Stimulated activated CD4-positive, alpha-beta T cell treated with anti-CD3 and anti-CD28 coated beads, Interleukin-15, amount 100 ng/mL, for 1 hour (primary cell): ENCODE measurements at places on chromosomes 5 and 9.
A peak's percentile ranks its signal among the peaks of the same experiment; 100 is the strongest.

GRCh38 chr9:91036826-91037510 is 235.3 kb downstream of the SYK start:
- DNase-seq, result peak; percentile 33

GRCh38 chr9:87713278-87713987 is 12.5 kb upstream of the CTSL start:
- DNase-seq, result no peak

DNA sequence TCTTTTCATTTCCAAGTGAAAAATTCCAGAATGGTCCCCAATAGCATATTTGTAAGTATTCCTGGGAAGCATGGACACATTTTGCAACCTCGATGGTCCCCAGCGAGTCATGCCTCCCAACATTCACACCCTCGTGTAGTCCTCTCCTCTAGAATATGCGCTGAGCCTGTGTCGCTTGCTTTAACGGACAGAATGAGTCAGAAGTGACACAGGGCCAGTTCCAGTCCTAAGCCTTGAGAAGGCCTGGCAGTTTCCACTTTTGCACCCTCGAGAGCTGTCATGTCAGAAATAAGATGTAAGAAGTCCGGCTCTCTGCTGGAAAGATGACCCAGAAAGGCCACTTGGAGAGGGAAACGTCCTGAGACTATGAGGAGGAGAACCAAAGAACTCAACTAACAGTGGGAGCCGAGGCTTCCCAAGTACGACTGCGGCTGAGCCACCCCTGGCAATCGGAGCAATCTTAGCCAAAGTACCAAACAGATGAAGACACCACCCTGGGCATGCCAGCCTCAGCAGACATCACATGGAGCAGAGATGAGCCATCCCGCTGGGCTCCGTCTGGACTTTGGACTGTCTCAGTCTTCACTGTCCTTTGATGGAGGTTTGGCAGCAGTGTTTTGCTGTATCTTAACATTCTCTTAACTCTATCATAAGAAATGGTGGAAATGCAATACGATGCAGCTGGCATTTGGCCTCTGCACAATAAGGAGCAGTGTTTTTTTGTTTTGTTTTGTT is 42.6 kb upstream of the GFPT2 start:
- DNase-seq, result no peak

GRCh38 chr9:131405858-131406537 is 12.1 kb downstream of the PRRC2B start:
- no peak for DNase-seq

DNA sequence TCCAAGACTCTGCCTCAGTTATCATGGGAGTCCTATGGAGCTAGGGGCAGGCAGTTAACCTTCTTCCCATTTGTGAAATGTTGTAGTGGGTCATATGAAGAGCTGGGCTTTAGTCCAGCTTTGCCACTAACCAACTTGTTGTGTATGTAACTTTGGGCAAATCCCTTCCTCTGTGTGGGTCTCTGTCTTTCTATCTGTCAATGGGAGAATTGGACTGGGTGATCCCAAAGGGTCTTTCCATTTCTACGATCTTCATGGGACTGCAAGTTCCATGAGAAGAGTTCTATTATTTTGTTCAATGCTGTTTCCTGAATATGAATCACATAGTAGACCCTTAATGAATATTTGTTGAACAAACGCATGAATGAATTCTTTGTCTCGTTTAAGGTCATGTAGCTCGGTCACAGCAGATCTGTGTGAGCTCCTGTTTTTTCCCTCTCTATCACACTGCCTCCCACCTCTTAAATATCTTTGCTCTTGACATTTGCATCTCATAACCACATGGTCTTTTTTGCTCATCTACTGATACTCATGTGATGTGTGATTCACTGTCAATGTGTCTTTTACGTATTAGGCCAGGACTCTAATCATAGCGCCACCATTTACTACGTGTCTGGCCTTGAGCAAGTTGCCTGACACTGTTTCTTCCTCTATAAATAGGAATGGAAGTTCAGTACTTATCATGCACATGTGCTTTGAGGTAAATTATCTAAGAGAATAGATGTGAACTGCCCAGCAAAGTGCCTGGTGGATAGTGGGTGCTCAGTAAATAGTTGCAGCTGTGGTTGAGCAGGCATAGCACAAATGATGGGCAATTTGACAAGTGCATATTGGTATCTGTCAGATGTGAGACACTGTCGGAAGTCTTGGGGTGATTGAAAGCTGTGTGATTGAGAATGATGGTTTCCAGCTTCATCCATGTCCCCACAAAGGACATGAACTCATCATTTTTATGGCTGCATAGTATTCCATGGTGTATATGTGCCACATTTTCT is 37.4 kb downstream of the PTTG1 start:
- no peak for DNase-seq

GRCh38 chr5:91235271-91235694 is 147.8 kb downstream of the ARRDC3 start:
- no peak for DNase-seq

DNA sequence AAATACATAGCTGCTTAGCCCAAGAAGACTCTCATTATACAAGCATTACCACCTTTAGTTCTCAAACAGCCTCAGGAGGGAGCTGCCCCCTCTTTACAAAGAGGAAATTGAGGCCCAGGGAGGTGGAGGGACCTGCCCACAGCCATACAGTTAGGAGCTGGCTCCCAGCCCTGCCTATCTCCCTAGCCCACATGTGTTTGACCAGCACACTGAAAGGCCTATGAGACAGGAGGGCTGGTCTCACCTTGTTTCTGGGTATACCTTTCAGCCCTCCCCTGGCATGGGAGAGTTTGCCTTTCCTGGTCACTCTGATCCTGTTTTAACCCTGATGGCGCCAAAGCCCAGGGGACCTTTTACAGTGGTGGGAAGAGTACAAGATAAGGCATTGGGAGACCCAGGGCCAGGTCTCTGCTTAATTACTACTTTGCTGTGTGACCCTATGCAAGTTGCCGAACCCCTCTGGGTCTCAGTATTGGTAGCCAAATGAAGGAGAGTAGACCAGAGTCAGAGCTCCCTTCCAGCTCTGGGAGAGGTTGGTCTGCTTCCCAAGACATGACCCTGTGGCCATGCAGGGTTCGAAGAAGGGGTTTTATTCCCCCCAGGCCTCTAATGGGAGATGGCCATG is 60.9 kb upstream of the RPL26L1 start:
- DNase-seq, result no peak

DNA sequence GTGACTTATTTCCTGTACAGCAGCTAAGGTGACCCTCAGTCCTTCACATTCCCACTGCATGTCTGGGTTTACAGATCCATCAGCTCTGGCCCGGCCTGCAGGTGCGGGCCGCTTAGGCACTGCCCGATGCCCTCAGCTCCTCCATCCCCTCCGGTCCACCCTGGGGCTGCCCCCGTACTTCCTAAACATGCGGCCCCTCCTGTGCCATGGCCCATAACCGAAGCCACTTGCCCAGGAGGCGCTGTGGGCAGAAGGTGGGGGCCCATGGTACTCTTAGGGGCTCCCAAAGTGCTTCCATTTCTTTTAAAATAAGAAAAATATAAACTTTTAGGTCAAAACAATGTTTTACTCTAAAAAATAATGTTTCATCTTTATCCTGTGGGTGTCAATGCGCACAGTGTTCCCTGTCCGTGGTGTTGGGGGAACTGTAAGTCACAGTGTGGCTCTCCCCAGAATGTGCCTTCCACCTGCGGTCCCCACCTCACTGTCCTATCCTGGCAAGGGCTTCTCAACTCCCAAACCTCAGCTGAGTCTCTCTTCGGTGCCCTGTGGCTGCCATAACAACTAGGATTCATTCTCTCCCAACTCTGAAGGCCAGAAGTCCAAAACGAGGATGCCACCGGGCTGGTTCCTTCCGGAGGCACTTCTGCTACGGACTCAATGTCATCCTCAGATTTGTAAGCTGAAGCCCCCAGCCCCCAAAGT is 132.7 kb upstream of the LPCAT1 start:
- no peak for DNase-seq

GRCh38 chr9:31304576-31304975 is 1079.9 kb upstream of the ACO1 start:
- no peak for DNase-seq

DNA sequence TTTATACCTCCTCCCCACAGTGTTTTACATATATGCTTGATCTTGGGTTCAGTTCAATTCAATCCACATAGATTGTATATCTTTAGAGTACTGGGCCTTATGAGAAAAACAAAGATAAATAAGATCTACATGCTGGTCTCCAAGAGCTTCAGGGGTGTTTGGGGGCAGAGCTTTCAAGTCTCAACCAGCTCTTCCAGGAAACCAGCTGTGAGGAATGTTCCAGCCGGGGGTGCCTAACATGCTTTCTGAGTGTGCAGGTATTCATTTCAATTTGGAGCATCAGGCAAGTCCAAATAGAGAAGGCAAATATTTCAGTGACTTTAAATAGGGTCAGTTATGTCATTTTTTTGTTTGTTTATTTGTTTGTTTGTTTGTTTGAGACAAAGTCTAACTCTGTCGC is 5.7 kb upstream of the RAPGEF1 start:
- DNase-seq, result no peak

DNA sequence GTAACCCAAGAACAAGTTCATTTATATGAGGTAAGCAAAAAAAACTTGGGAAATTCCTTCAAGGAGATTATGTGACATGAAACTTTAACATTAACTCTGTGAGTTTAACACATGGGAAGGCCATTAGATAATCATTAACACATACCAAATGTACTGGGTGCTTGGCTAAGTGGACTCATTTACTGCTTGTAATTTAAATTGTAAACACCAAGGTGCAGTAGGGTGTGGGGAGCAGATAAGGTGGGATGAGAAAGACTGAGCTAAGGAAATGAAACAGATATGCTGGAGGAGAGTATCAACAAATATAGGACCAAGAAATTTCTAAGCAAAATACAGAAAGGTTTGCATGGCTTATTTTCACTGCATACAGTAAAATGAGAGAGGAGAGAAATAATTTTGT is 2384.8 kb upstream of the ACO1 start:
- no peak for DNase-seq

DNA sequence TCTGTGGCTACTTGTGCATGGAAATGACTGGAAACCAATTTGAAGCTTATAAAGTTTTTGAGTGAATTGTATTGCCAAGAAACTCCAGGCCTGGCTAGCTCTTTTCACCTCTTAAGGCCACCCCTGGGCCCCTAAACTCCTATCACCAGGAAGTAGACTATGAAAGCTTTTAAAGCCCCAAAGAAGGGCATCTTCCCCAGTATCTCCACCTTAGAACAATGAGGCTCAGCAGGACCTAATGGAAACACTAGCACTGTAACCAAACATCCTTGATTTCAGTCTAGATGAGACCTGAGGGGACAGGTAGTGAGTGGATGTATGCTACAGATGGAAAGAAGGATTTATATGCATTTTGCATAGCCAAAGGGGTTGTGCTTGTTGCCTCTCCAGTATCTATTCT is 25.0 kb downstream of the LYRM7 start:
- DNase-seq, result no peak

DNA sequence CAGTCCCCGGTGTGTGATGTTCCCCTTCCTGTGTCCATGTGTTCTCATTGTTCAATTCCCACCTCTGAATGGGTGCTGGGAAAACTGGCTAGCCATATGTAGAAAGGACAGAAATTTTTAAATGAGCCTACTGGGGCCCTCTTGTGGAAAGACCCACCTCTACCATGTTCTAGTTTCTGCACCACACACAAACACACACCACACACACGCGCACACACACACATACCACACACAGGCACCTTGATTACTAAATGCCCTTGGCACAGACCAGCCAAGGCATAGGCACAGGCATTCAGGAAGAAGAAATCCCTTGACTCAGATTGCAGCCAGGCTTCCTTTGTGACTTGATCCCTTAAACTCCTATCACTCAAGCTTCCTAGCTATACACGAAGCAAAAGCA is 60.5 kb downstream of the SIL1 start:
- DNase-seq, result no peak

GRCh38 chr5:76425928-76426804 is 23.1 kb downstream of the IQGAP2 start:
- DNase-seq, result no peak

DNA sequence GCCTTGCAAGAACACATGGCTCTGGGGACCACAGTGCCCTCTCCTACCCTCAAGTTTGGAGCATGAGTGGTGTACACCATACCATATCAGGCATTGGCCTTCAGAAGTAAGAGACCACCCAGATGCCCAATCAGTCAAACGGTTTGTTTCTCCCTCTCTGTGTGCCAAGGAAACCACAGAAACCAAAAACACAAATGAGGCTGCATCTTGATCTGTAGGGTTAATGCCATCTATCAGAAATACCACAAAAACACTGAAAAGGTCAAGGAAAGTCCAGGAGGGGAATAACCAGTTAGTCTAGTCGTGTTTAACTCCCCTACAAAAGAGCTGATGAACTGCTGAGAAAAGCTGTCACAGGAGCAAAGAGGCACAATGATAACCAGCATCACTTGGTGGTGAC is 78.4 kb downstream of the INSYN2B start:
- no peak for DNase-seq

DNA sequence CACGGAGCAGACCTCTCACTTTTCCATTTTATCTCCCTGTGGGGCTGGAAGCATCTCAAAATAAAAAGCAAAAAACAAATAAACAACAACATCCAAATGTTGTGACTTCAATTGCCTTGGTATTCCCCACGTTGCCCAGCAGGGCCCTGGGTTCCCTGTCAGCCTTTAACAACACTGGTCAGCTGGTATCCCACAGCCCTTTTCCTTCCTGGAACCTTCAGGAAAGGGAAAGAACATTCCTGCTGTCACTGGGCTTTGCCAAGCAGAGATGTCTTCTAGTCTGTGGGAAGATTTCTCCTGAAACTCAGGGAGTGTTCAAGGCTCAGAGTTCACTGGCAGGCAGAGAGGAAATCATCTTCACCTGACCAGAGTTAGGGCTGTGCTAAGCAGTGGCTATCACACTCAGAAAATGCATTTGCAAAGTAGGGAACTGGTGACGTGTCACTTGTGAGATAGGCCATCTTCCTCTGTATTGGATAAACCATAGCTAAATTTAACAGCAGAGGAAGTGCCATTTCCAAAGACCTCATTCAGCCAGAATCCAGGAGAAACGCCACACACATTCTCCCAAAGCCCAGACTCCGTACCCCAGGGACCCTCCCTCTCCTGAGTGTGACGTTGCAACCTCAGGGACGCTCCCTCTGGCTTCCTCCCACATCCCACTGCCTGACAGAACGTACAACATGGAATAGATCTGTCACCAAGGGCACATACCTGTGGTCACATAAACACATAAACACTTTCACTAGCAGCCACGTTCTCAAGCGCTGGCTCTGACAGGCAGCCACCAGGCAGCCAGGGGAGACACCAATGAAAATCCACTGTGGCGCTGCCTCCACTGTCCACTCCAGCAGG is 274.0 kb upstream of the DAPK1 start:
- DNase-seq, result no peak
